ENCODE measurements at places on chromosomes 2 and 18.
A peak's percentile ranks its signal among the peaks of the same experiment; 100 is the strongest.

DNA sequence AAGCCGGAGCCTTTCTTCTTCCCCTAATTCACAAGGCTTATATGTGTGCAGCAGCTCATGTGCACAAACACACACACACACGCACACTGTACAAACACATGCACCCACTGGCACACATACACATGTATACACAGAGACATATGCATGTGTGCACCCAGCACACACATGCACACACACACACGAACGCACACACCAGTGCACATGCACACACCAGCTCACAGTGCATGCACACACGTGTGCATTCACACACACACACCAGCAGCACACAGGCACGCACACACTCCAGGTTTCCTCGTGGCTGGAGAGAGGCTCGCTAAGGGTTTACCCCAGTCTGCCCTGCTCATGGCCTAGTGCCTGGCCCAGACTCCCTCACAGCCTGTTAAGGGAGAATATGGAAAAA, 234.0 kb downstream of the EIPR1 start:
- no peak for DNase-seq

DNA sequence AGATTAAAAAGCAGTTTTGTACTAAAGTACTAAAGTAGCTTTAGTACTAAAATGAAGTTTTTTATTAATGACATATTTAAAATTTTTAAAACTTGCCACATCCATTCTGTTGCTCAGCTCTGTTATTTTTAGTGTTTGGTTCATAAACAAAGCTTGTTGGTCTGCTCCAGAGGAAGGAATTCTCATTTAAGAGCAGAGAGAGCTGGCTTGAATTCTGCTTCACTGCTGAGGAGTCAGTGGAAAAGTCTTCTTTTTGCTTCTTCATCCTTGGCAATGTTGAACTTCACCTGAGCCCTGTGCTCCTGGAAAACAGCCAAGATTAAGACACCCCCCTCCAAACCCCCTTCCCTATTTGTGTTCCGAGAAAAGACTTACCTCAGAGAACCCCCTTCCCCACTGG, 40.6 kb downstream of the TMEM87B start:
- no peak for DNase-seq

- no peak for DNase-seq
These were observed 81.5 kb downstream of the SEMA4F start for GRCh38 chr2:74735564-74735963.

GRCh38 chr2:46973673-46974072, 58.1 kb upstream of the MCFD2 start:
- DNase-seq: no peak

- DNase-seq: no peak
These were observed 24.9 kb downstream of the HJURP start for GRCh38 chr2:233829193-233830110.

DNA sequence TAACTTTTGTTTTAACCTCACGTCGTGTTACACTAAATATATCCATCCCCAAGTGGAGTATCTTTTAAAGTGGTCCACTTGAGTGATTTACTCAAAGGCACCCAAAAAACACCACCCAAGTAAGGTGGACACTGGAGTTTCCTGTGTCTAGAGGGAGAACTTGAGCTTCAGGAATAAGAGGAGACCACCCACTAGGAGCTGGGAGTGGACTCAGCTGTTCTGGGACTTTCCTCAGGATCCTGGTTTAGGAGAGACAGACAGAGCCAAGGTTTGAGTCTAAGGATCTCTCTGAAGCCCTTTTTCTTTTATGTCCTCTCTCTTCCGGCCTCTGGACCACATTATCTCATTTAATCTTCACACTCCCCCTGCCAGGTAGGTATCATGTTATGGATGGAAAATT, 150.7 kb downstream of the GBX2 start:
- no peak for DNase-seq

GRCh38 chr2:18819566-18819965, 230.2 kb upstream of the NT5C1B start:
- no peak for DNase-seq

GRCh38 chr2:139825726-139826125, 1045.5 kb upstream of the NXPH2 start:
- no peak for DNase-seq

DNA sequence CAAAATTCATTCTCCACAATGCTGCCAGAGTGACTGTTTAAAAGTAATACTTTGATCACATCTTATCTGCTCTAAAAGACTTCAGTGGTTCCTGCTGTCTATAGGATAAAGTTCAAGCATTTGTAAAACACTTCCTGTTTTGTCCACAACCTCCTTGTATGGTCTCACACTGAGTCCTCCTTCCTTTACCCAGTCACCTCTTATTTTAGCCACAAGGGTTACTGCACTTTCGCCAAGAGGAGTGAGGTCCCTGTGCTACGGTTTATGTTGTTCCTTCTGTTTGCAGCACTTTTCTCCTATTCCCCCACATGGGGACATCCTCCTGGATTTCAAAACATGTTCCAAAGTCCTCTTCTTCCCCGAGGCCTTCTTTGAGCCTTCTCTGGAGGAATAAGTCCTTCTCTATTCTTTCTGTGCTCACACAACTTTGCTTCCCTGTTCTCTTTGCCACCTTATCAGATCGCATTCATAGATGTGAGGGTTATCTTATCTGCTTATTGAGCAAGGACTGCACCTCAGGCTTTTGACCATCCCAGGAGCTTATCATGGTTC, 112.2 kb upstream of the NABP1 start:
- no peak for DNase-seq

DNA sequence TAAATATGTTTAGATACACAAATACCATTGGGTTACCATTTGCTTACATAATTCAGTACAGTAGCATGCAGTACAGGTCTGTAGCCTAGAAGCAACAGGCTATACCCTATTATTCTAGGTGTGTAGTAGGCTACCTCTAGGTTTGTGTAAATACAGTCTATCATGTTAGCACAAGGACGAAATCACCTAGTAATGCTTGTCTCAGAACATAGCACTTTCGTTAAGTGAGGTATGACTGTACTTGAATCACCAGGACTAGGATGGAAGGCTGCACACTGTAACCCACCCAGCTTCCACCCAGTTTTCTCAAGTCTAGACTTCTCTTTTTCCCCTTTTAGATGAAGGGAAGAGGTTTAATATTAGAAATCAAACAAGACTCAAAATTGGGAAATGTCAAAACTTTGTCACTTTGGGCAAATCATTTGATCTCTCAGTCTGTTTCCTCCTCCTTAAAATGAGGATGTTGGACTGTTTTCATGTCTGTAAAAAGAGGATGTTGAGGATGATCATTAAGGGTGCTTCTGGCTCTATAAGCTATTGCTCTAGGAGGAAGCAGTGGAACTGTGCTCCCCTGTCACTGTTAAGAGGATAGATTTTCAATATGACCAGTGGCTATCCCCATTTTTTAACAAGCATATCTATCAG, 3.7 kb upstream of the SOCS6 start:
- no peak for DNase-seq

- DNase-seq: no peak
These were observed 256.7 kb upstream of the SETBP1 start for GRCh38 chr18:44423814-44424644.

DNA sequence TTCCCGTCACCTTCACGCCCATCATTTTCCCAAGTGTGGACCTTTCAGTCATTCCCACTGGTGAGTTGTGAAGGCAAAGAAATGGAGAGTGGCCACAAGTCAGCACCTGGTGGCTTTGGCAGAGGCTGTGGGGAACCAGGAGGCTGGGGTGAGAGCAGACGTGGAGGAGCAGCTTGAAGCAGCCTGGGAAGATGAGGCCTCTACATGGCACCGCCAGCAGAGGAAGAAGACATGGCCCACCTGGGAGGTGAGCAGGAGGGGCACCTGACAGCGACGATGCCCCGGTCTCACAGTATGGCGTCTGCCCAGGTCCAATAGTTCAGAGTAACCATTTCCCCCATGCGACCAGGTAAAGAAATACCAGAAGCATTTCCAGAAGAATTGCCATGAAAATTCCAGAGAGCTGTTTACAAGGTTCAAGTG, 69.0 kb downstream of the TPO start:
- DNase-seq: no peak

- no peak for DNase-seq
These were observed 97.7 kb downstream of the DPP4 start for GRCh38 chr2:161976295-161976694.

GRCh38 chr2:86026744-86027065, 79.0 kb downstream of the POLR1A start:
- no peak for DNase-seq

- no peak for DNase-seq
These were observed 5.1 kb downstream of the B4GALT6 start for GRCh38 chr18:31679133-31679742.

DNA sequence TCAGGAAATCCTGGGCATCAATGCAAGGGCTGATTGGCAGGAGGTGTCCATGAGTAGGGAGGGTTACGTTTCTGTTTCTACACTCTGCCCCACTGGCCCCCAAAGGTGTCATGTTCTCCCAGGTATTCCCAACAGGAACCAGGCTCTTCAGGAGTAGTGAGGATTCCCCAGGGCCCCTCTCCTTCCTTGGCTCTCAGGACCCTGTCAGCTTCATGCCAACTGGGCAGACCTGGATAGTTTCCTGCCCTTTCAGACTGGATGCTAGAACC, 480.6 kb upstream of the HS6ST1 start:
- DNase-seq: no peak

GRCh38 chr18:59705145-59705544, 7.9 kb upstream of the CCBE1 start:
- DNase-seq: no peak

GRCh38 chr2:152055366-152056108, 43.3 kb downstream of the CACNB4 start:
- DNase-seq: no peak

GRCh38 chr2:118013221-118013723, 598 bp downstream of the CCDC93 start:
- peak; percentile 11 for DNase-seq

- DNase-seq: no peak
These were observed 140.2 kb downstream of the DDX1 start for GRCh38 chr2:15731889-15732271.

- DNase-seq: no peak
These were observed 21.1 kb downstream of the GPR35 start for GRCh38 chr2:240646176-240646899.

- DNase-seq: no peak
These were observed 102.9 kb downstream of the SPTBN1 start for GRCh38 chr2:54559006-54559445.

DNA sequence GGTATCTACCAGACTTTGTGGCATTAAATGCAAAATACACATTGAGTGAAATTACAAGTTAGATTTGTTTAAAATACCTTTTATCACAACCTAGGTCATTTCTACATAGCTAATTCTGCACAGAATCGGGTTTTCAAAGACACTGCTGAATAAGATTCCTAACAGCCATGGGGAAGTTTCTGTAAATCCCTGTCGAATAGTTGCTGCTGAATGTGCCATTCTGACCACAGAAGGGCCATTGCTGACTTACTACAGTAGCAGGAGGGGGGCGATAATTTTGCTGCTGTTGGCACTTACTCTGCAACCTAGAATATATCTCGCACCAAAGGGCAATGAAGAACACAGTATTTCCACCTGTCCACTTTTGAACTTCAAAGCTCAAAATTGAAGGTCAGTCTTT, 232.8 kb downstream of the TCF4 start:
- DNase-seq: no peak

DNA sequence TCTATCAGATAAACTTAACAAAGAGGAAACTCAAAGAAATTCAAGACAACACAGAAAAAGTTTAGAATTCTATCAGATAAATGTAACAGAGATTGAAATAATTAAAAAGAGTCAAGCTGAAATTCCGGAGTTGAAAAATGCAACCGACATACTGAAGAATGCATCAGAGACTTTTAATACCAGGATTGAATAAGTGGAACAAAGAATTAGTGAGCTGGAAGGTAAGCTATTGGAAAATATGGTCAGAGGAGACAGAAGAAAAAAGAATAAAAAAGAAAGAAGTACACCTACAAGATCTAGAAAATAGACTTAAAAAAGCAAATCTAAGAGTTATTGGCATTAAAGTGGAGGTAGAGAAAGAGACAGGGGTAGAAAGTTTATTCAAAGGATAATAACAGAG, 88.0 kb downstream of the ATP8B1 start:
- DNase-seq: no peak

- no peak for DNase-seq
These were observed 169.2 kb downstream of the KLHL29 start for GRCh38 chr2:23554054-23554697.

- DNase-seq: no peak
These were observed 228.3 kb upstream of the SIX3 start for GRCh38 chr2:44713170-44713569.

GRCh38 chr2:217254111-217254510, 394.2 kb upstream of the TNP1 start:
- DNase-seq: no peak

DNA sequence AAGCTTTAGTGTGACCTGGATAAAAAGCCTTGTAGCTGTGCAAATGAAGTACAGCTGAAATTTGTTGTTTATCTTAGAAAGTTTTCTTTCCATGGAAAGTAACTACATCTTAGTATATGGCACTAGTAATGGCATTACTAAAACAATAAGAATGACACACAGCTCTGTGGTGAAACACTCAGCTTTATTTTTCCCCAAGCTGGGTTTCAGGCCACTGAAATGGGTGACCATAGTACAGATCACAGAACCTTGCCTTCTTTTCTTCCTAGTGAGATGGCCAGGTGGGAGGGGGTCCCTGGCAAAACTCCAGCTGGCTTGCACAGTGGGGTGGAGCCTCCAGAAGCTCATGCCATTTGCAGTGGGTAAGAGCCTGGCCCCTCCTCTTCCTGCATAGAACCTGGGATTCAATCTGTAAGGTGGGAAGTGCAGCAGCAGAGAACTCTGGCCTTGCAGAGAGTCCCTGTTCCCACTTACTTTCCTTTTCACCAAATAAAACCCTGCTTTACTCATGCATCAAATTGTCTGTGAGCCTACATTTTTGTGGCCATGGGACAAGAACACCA, 17.6 kb upstream of the GRP start:
- DNase-seq: no peak

DNA sequence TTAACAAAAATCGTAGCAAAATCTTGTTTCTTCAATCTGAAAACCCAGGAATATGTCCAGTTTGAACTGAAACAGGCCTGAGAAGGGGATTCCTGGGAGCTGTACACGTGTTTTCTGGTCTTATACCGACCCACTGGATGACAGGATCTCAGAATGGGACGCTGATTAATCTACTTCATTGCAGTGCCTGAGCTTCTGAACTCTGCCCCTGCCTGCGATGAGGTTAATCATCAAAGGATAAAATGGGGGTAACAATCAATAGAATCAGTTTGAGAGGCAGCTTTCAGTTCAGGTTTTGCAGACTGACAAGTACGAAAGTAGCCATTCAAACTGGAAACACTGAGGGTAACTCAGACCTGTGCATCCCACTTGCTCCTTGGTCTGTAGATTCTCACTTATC, 273.9 kb upstream of the REV1 start:
- no peak for DNase-seq

DNA sequence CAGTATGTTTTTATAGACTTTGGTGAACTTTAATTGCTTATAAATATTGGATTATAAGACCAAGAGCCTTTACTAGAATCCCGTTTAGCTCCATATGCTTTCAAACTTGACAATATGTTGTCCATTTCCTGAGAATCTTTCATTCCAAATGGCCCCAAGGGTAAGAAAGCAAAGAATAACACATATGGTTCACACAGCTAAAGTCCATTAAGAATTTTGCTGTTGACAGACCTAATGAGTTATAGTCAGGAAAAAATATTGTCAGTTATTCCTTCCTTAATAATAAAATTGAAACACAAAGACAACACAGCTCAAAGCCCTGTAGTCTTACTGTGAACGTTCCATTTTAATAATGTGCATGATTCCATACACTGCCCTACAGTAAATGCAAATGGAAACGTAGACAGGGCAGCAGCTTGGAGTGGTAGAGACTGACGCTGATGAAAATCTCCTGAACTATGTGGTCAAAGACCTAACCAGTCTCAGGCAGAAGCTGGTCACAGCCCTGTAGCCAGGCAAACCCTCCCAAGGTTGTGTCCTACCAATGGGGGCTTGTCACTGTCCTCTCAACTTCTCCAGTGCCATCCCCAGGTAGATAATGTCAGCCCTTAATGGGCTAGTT, 49.0 kb upstream of the ATIC start:
- no peak for DNase-seq
